ENCODE measurements at places on chromosomes 6 and 20.

DNA sequence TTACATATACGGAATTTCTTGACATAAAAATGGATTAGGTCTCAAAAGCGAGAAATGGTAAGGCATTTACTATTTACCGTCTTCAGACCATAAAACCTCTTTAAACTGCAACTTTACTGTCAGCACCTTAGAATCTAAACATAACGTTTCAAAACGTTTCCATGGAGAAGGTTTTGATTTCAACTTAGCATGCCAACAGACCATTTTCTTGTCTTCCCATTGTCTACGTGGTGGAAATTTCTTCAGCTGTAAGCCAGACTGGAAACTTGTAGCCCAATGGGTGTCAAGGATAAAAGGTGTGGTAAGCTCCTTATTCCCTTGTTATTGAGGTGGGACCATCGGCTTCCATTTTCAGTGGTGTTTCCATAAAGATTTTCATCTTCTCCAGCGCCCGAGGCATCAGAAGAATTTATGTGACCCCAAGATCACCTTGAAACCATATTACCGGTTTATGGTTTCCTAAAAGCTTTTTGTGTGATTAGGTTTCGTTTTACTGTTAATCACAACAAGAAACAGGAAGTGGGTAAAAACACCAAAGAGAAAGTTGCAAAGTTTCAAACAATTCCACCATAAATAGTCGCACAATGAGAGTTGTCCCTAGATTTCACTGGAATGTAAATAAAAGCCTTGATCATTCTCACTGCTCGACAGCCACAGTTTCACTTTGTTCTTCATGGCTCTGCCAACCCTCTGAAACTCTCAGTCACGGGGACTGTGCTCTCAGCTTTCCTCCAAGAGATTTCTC is 63.0 kb upstream of the CD2AP start:
- no peak for DNase-seq

GRCh38 chr6:134175532-134176263 is 123.3 kb upstream of the SLC2A12 start:
- no peak for DNase-seq

DNA sequence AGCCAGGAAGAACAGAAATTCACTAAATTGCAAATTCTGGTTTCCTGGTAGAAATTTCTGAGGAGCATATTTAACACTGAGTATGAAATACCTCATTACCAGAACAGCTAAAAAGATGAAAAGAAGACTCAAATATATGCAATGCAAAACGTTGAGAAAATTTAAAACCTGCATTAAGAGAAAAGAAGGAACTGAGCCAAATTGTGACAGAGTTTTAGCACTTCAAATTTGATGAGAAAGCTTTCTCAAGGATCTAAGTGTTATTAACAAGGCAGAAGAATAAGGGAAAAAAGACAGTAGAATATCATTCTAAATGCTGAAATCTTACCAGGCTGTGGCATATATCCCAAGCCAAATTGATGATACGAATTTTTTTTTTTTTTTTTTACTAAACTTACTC is 443.0 kb downstream of the COL12A1 start:
- DNase-seq = no peak

DNA sequence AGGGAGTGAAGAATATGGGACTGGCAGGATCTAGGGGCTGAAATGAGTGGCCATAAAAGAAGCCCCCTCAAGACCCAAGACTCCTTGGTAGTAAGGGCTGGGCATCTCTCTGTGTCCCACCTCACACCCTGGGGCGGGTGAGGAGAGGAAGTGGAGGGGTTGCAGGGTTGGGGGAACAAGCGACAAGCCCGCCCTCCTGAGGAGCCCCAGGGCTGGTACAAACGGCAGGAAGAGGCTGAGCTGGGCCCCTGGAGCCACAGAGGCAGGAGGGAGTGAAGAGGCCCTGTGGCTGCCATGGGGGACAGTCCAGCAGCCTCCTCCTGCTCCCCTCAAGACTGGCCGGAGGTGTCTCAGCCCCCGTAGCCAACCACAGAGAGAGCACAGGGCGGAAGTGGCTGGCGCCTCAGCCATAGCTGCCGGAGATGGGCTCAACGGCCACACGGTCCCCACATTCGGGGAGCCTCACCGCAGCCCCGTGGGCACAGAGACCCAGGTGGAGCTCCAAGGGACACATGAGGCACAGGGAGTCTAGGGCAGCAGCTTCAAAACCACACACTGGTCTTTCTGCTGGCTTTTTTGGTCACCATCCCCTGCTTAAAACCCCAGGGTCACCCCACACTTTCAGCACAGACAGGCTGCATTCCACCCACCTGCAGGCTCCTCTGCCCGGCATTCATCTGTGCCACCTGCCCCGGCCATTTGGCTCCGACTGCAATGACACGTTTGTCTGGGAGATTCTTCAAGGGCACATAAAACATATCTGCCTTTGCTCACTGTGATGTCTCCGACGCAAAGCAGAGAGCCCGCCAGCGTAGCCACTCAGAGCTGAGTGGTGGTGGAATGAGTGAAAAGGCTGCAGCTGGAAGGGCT is 524 bp downstream of the C20orf203 start:
- DNase-seq = no peak

DNA sequence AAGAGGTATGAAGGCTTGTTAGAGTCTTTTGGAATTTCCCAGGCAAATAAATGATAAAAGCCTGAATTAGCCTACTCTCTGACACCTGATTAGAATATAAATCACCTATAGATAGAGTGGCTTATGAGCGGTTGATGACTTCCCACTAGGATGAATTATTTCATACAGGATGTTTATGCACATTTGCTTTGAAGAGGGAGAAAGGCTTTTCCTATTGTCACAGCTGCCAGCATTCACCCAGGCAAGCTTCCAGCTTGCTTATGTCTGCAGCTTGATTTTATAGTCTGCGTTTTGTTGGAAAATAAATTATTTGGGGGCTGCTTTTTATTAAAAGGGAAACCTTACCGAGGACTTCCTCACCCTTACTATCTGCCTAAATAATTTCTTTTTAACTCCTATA is 51.3 kb upstream of the EIF2S2 start:
- no peak for DNase-seq

Data from SK-N-DZ (cell line).